Left lobe of liver (tissue), 2 donors: ENCODE measurements at places on chromosomes 13 and 19. TPM values are rescaled to one million over a fixed set of nuclear protein-coding genes. Genes with fewer than 3 reads are reported as not detected.

Gene KRTDAP
- not detected for total RNA-seq

Gene PALM
- 6.6 TPM for total RNA-seq

Gene LILRB1
- total RNA-seq, result 2.6 TPM

Gene AKAP8L
- total RNA-seq, result 64.5 TPM

Gene DPF1
- not detected for total RNA-seq

Gene TNNI3
- not detected for total RNA-seq

Gene SPACA4
- not detected for total RNA-seq

Gene LGALS14
- not detected for total RNA-seq

Gene PRODH2
- total RNA-seq, result 196 TPM

Gene VMAC
- total RNA-seq, result 3.9 TPM

Gene FPR3
- total RNA-seq, result 1.6 TPM

Gene ZNF837
- total RNA-seq, result 2.9 TPM

Gene NAPSA
- 3.3 TPM for total RNA-seq

Gene LGI4
- total RNA-seq, result 1.9 TPM

Gene TTYH1
- total RNA-seq, result 0.33 TPM

Gene LRRC8E
- 4.3 TPM for total RNA-seq

Gene C13orf46
- total RNA-seq, result 1.1 TPM

Gene PNMA8C
- total RNA-seq, result not detected

Gene HIPK4
- not detected for total RNA-seq

Gene TJP3
- 28.8 TPM for total RNA-seq

Gene ANKRD24
- 5.6 TPM for total RNA-seq

Gene PSG6
- not detected for total RNA-seq

Gene ZNF599
- total RNA-seq, result 2.6 TPM

Gene ZNF560
- total RNA-seq, result not detected

Gene ZNF737
- 2.3 TPM for total RNA-seq

Gene SH2D3A
- 1.1 TPM for total RNA-seq

Gene STAP2
- 31.8 TPM for total RNA-seq

Gene OR7D2
- total RNA-seq, result not detected

Gene TUBB4A
- total RNA-seq, result 0.70 TPM

Gene SHANK1
- 0.23 TPM for total RNA-seq

Gene HSD17B14
- total RNA-seq, result 15.7 TPM

Gene PLK5
- not detected for total RNA-seq

Gene NANOS3
- total RNA-seq, result not detected

Gene MBD3L3
- total RNA-seq, result not detected

Gene CCNE1
- total RNA-seq, result 0.20 TPM

Gene ZNF571
- 1.4 TPM for total RNA-seq

Gene B3GNT8
- total RNA-seq, result 0.65 TPM

Gene PLPPR3
- not detected for total RNA-seq

Gene SPIB
- not detected for total RNA-seq

Gene ZNF600
- total RNA-seq, result 3.1 TPM

Gene HRC
- not detected for total RNA-seq

Gene SIGLEC12
- total RNA-seq, result 0.20 TPM

Gene SLC8A2
- total RNA-seq, result 0.10 TPM

Gene CRB3
- 25.9 TPM for total RNA-seq

Gene MICU2
- 13.2 TPM for total RNA-seq

Gene DHDH
- total RNA-seq, result 0.23 TPM

Gene UHRF1
- 0.45 TPM for total RNA-seq
